Endodermal cell (in vitro differentiated cells): ENCODE measurements at places on chromosomes 3 and 15. TPM values are rescaled to one million over a fixed set of nuclear protein-coding genes. Genes with fewer than 3 reads are reported as not detected.

The SCAANT1 gene
- total RNA-seq = not detected in 2 replicates

The SLC22A13 gene
- total RNA-seq = 0.21 to 0.33 TPM (median 0.29 TPM) in 3 replicates

The GASK1A gene
- 4.0 and 4.3 TPM in 2 replicates for total RNA-seq

The TRIM71 gene
- total RNA-seq = 169 TPM in 2 replicates

The PIERCE2 gene
- 3.6 and 5.1 TPM in 2 replicates for total RNA-seq

The GP5 gene
- 0.09 TPM in 1 of 2 replicates, not detected in the other for total RNA-seq

The ZNF501 gene
- 6.6 and 8.5 TPM in 2 replicates for total RNA-seq

The MYRIP gene
- total RNA-seq = 3.9 and 4.6 TPM in 2 replicates

The ISL2 gene
- 0.27 and 0.51 TPM in 2 replicates for total RNA-seq

The HTR3E gene
- not detected in 2 replicates for total RNA-seq

The TMIE gene
- total RNA-seq = 0.81 and 1.0 TPM in 2 replicates

The PARP15 gene
- 0.21 to 0.44 TPM (median 0.29 TPM) in 3 replicates for total RNA-seq

The TPRG1 gene
- 0.66 and 1.3 TPM in 2 replicates for total RNA-seq

The MED12L gene
- 16.6 to 36.0 TPM (median 28.9 TPM) in 3 replicates for total RNA-seq

The LTK gene
- 0.35 to 0.59 TPM (median 0.44 TPM) in 3 replicates for total RNA-seq

The CHST13 gene
- 1.6 and 1.7 TPM in 2 replicates for total RNA-seq

The PRSS50 gene
- total RNA-seq = 0.63 and 1.2 TPM in 2 replicates

DNA sequence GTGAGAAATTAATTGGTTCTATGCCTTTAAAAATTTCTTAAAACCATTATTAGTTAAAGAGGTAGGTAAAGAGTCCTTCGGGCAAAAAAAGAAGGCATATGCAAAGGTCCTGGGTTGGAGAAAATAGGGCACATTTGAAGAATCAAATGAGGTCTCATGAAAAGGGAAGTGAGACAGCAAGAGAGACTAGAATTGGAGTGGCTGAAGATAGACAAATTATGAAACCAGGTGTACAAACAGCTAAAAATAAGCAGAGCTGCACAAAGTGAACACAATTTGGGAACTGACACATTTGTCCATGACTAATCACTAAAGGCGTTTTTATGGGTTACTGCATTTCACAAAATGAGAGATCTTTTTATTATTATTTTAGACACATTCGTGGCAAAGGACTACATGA lies 581.2 kb downstream of the PYDC2 start:
- DNase-seq = no peak

- DNase-seq = peak; percentile 84
These were observed 134.8 kb downstream of the MFSD1 start for GRCh38 chr3:158936530-158937113.

GRCh38 chr3:103218146-103218545 lies 783.3 kb downstream of the ZPLD1 start:
- no peak for DNase-seq

GRCh38 chr3:33724256-33724655 lies 6.2 kb upstream of the CLASP2 start:
- no peak for DNase-seq

GRCh38 chr15:86077070-86077469 lies 2.6 kb upstream of the AGBL1 start:
- peak; percentile 60 for DNase-seq

DNA sequence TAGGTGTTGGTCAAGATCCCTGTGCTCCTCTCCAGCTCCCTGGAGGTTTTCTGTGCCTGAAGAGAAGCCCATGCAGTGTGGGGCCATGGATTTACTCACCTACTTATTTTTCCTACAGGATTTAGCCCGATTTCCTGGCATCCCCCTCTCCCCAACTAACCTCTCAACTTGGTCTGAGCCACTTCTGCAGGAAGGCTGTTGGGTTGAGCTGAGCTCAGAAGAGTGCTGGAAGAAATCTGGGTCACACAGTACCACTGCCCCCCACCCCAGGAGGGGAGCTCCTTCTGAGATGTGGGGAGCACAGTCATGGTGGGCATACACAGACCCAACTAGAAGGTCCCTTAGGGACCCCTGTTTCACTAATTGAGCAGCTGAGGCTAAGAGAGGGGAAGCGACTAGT lies 34.4 kb upstream of the SLCO2A1 start:
- DNase-seq = peak; percentile 10

DNA sequence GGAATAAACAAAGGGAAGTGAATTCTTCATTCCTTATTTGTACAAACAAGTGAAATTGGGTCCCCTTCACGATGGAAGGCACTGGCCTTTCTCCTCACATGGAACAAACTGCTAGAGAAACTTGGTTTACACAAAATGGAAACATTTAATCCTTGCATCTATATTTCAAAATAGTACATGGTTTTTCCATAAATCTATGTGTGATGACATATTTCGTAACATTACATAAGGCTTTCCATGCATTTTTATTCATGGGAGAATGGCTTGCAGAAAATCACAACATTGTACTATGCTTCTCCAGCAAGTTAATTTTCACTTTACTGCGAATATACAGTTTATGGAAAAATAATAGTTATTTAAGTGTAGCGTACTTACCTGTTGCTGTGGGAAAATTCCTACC lies 81.0 kb upstream of the CDIN1 start:
- no peak for DNase-seq

- DNase-seq = no peak
These were observed 35.3 kb downstream of the SLTM start for GRCh38 chr15:58898150-58898680.

GRCh38 chr3:194280777-194281176 lies 70.4 kb downstream of the CPN2 start:
- DNase-seq = no peak

GRCh38 chr3:106745344-106746168 lies 631.7 kb upstream of the CCDC54 start:
- DNase-seq = no peak

DNA sequence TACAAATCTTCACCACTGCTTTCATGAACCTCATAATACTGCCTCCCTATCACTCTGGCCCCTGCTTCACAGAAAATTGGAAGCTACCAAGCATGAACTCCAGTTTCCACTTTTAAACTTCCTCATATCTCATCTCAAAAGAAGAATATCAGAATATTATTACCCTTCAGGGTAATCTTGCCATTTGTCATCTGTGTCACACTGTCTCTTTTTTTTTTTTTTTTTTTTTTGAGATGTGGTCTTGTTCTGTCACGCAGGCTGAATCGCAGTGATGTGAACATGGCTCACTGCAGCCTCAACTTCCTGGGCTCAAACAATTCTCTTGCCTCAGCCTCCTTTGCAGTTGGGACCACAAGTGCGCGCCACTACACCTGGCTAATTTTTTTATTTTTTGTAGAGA lies 80.4 kb upstream of the TCF12 start:
- no peak for DNase-seq

DNA sequence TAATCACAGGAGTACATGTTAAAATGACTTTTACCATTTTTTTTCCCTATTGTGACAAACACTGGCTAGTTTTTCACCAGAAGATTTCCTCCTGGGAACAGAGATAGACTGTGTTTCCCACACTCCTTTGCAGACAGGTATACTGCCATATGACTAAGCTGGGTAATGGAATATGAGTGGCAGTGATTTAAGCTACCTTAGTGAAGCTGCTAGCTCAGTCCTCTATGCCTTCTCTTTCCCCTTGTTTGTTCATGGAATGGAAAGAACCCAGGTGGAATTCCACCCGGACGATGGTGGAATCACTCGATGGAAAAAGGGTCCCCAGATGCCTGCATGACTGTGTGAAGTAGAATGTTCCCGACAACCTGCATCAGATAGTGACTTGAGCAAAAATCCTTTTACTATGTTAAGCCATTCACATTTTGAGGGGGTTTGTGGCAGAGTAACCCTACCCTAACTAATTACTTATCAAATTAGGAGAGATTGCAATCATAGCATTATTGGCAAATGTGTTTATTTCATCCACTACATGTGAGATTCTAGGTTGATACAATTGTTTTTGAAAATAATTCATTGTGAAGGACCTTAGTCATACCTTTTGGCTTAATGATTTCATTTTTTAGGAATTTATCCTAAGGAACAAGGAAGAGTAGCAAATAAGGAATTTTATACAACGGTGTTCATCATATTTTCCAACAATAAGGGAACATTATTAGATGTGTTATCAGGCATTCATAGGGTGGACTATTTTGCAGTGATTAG lies 16.5 kb downstream of the THSD4 start:
- no peak for DNase-seq

- DNase-seq = peak; percentile 62
These were observed 133.4 kb upstream of the WNT5A start for GRCh38 chr3:55620351-55621025.

- no peak for DNase-seq
These were observed 2.6 kb downstream of the EIF5A2 start for GRCh38 chr3:170905862-170906261.

- DNase-seq = no peak
These were observed 50.2 kb downstream of the CHDH start for GRCh38 chr3:53795789-53796560.

DNA sequence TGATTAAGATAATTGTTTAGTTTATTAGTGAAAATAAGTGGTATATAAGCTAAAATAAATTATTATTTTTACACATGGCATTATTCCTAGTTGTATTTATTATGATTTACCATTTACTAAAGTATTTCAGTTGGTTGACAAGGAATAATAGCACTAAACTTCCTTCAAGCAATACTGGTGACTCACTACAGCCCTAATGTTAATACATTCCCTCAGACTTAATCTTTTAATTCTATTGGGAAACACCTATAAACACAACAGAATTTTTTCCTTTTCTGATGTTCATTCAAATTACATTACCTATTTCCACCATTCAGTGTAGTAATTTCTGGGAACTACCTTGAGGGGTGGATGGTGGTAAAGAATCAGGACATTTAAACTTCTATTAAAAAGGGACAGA lies 264.0 kb downstream of the TIGIT start:
- no peak for DNase-seq

DNA sequence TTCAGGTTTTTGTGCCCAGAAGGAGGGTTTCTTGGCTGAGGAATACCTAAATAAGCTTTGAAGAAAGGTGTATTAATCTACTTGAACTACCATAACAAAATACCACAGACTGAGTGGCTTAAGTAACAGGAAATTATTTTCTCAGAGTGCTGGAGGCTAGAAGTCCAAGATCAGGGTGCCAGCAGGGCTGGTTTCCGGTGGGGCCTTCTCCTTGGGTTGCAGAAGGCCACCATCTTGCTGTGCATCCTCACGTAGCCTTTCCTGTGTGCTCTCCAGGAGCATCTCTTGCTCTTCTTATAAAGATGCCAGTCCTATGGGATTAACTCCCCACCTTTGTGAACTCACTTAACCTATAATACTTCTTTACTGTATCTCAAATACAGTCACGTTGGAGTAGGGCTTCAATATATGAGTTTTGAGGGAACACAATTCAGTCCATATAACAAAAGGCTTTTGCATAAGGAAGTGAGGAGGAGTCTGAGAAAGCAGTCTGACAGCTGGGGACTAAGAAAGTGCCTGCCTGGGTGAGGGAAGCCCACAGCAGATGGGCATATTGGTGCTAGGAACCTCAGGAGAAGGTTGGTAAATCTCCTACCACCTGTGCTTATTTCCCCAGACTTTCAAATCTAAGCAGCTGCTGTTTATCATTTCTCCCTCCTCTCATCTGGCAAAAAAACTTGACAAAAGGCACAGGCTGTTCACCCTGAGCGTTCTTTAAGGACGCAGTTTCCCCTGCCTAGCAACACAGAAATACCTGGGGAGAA lies 89.6 kb upstream of the CBLB start:
- DNase-seq = no peak

GRCh38 chr3:26719134-26719533 lies 96.6 kb downstream of the LRRC3B start:
- no peak for DNase-seq

- DNase-seq = no peak
These were observed 48.2 kb downstream of the MDFIC2 start for GRCh38 chr3:70264122-70264780.

- no peak for DNase-seq
These were observed 43.5 kb downstream of the IDH2 start for GRCh38 chr15:90058775-90059174.

GRCh38 chr15:64466408-64467141 lies 6.2 kb downstream of the ZNF609 start:
- no peak for DNase-seq

DNA sequence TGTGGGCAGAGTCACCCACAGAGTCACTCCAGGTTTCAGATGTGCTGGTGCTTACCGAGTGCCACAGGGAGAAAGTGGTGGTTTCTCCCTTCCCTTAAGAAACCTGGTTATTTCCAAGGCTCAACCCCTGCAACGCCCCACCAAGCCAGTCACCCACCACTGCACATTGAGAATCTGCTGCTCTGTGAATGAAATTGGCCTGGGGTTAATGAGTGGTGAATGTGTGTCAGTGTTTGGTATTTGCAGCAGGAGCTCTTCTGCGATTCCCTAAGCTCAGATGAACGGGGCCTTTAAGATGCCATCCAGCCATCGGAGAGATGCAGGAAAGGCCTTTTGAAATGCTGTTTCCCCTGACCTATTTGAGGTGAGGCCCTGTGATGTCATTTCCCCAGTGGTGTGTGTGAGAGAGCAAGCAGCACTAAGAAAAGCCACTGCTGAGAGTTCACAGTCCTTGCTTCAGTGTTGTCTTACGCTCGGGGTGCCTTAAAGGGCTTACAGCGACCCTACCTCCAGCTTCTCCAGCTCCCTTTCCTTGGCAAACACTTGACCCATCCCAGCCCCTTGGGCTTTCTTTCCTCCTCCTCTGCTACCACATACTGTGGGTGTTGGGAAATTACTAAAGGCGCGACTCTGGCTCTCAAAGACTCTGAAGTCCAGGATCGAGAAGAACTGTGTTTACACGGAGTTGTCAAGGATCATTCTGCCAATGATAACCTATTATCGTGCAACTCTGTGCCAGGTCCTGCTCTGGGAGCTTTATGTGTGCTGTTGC lies 68.9 kb downstream of the SMAD3 start:
- peak; percentile 63 for DNase-seq

GRCh38 chr15:40743921-40744814 lies 10.9 kb downstream of the RMDN3 start:
- no peak for DNase-seq

DNA sequence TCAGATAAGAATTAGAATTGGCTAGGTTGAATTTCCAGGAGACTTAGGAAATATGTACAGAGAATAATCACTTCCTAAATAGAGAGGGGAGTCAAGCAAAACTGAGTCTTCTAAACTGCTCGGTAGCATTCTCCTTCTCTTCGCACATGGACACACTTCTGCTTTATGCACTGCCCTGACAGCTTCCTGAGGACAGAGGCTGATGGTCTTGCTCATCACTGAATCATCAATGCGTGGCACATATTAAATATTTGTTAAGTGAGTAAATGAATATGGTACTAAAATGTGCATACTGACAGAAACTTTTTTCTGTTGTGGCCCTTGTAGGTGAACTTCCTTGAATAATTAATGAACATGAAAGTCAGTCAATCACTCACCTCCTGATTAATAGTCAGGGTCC lies 315.5 kb downstream of the FHIT start:
- no peak for DNase-seq

- DNase-seq = no peak
These were observed 7.3 kb upstream of the TNFSF10 start for GRCh38 chr3:172530566-172530965.

- no peak for DNase-seq
These were observed 38.5 kb upstream of the CPB1 start for GRCh38 chr3:148789146-148789545.

DNA sequence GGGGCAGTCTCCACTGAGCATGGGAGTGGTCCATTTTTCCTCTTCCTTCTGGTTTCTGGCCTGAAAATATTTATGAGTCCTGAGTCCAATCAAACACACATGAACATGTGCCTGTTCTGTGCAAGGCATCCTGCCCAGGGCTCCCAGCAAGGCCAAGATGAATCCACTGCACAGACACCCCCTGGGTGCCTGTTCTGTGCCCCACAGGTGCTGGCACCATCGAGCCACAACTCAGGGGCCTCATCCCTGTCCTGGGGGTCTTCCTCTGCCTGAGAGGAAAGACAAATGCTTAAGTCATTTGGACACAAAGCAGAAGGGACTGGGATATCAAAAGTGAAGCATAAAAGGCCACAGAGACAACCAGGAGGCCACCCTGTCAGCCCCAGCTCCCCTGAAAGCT lies 87.4 kb upstream of the IQSEC1 start:
- DNase-seq = no peak
